ENCODE measurements at places on chromosomes 3 and 15.

DNA sequence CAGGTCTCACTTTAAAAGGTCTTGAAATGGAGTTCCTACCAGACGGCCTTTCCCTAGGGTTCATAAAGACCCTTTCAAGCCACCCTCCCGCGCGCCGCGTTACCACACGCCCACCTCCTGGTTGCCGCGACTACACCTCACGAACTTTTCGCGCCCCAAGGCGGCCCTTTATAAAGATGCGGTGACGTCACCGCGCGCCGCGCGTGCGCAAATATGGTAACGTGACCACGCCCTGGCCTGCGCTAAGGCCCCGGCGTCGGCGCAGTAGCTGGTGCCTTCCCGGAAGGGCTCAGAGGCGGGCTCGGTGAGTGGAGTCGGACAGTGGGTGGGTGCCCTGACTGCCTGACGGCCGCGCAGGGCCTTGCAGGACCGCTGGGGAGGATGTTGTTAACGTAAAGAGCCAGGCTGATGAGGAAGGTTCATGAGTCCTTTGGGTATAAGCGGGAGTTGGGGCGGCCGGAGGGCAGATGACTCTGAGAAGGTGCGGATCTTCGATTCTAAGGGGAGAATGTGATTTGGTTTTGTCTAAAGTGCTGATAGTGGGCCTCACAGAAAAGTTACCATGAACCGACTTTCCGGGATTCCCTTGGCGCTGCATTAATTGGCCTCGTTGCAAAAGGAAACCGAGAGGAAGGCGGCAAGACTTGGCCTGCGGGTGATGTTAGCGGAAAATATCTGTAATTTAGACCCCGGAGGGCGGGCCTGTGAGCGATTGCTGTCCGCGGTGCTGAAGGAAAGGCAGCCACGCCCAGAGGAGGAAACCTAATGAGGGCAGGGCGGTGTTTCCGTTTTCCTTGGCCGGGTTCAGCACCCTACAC, 54.4 kb downstream of the FEZF2 start:
- DNase-seq = peak; percentile 70

DNA sequence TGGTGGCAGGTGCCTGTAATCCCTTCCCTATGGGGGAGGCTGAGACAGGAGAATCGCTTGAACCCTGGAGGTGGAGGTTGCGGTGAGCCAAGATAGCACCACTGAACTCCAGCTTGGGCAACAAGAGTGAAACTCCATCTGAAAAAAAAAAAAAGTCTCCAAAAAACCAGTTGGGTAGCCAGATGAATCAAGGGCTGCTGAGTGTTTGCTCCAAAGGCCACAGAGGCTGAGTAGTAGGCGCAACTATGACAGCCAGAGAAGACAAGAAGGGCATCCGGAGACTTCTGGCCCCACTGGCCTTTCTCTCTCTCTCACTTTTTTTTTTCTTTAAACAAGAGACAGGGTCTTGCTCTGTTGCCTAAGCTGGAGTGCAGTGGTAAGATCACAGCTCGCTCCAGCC, 131.8 kb downstream of the SMAD6 start:
- DNase-seq = no peak

DNA sequence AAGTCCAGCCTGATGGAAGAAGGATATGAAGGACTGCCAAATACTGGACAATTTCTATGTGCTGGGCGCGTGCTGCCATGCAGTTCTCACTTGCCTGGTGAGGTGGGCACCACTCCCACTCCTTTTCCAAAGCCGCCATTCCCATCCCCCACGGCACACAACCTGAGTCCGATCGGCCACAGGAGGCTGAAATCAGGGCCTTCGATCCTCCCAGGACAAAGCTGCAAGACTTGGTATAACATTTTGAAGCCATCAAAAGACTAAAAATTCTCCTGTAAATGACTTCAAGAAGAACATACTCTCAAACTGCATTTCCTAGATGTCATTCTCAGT, 3.1 kb upstream of the MAP6D1 start:
- no peak for DNase-seq

DNA sequence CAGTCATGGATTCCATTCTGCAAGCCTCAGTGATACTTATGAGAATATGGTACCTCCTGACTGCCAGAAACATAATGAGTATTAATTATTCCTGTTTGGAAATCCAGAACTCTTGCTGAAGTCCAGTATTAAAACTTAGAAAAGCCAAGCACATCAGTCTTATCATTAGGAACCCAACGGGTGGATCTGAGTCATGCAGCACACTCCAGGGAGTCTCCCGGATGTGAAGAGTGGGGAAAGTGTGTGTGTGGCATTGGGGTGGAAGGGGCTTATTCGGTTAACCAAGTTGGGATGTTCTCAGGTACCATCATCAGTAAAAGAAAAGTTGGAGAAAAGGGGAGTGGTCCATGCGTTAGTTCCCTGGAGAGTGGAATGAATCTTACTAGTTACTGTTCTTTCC, 181.1 kb downstream of the PLCL2 start:
- no peak for DNase-seq

GRCh38 chr15:90866161-90866715, 2.1 kb upstream of the FURIN start:
- no peak for DNase-seq

DNA sequence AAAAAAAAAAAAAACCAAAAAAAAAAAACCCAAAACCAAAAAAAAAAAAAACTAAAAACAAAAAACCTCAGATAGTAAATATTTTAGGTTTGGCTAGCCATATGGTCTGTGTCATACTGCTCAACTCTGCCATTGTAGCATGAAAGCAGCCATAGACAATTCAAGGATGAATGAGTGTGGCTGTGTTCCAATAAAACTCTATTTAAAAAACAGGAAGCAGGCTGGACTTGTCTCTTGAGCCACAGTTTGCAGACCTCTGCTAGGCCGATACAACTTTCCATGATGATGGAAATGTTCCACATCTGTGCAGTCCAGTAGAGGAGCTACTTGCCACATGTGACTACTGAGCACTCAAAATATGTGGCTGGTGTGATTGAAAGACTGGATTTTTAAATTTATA, 11.1 kb downstream of the EFCAB12 start:
- DNase-seq = no peak

GRCh38 chr3:146524961-146525360, 19.4 kb downstream of the PLSCR1 start:
- no peak for DNase-seq

- DNase-seq = no peak
Measured at GRCh38 chr15:80081390-80081789, 21.9 kb downstream of the ZFAND6 start.

DNA sequence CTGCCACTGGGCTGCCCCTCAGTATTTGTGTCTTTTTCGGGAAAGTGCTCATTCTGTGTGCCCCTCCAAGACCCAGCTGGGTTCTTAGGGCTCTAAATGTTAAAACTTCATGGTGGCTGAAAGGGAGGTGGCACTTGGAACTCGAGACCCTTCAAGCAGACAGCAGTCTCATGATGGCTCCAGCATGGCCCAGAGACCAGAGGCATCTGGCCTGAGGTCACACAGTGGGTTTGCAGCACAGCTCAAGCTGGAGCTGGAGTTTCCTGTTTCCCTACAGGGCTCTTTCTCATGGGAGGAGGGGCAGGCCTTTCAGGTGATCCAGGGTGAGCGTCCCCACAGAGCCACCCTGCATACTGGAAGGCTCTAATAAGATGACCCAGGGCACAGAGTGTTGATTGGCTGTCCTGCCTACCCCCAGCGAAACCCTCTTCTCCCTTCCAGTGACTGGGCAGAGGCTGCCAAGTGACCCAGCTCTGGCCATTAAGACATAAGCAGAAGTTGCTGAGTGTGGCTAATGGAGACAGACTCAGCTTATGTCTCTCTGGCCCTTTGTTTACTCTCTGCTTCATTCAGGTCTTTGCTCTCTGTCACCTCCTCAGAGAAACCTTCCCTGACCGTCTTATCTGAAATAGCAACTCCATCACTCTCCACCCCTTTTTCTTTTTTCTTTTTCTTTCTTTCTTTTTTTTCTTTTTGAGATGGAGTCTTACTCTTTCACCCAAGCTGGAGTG, 166.6 kb upstream of the SMAD3 start:
- DNase-seq = no peak

- no peak for DNase-seq
Measured at GRCh38 chr3:60322298-60322856, 928.9 kb downstream of the FHIT start.

- DNase-seq = no peak
Measured at GRCh38 chr3:197137751-197138150, 108.1 kb upstream of the MELTF start.

- DNase-seq = no peak
Measured at GRCh38 chr3:155676252-155676981, 68.5 kb downstream of the PLCH1 start.

GRCh38 chr3:37237252-37237651, 62.9 kb upstream of the LRRFIP2 start:
- DNase-seq = no peak

- DNase-seq = no peak
Measured at GRCh38 chr3:38473229-38473628, 19.5 kb downstream of the ACVR2B start.

DNA sequence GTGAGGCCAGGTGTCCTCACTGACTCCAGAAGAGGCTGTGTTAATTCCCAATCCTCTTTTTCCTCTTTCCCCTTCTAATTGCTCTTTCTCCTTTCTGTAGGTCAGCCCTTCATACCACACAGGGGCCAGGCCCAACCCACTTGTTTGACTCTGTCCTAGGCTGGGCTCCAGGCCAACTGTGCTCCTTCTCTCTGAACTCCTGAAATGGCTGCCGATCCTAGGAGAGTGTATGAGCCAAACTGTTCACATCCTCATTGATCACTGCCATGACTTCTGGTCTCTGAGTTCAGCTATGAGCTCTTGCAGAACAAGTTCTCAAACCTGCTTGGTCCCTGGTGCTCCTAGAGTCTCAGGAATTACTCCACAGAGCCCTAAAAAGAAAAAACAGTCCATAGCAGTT, 145.1 kb downstream of the VGLL4 start:
- no peak for DNase-seq

DNA sequence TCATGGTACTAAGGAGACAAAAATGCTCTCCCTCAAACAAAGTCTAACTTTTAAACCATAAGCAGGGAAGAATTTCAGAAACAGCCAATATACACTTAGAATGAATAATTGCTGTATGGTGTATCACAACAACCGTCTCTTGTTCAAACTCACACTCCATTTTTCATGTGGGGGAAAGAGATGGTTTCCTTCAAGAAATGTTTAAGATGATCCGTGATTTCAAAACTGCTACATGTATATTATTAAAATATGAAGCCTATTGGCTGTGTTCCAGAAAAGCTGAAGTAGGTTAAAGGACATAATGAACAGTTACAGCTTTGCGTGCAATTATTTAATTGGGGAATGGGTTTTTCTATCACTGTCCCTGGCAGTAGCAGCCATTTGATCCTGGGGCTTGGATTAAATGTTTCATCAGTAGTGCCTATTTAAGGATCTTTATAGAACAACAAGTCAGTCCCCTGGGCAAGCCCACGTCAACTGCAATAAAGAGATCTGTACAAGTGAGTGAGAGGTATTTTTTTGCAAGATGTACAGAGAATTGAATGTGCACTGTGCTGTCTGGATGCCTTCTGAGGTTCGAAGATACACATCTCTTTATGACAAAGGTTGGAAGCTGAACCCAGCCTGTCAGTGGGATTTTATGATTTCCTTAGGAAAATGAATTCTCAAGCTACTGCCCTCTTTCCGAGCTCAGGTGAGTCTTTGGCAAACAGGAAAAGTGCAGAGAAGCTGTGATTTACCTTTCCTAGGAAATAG, 337.2 kb upstream of the RARB start:
- DNase-seq = no peak

- no peak for DNase-seq
Measured at GRCh38 chr3:20842594-20843436, 656.8 kb upstream of the SGO1 start.

- DNase-seq = no peak
Measured at GRCh38 chr15:76566276-76566675, 229.7 kb downstream of the ISL2 start.

DNA sequence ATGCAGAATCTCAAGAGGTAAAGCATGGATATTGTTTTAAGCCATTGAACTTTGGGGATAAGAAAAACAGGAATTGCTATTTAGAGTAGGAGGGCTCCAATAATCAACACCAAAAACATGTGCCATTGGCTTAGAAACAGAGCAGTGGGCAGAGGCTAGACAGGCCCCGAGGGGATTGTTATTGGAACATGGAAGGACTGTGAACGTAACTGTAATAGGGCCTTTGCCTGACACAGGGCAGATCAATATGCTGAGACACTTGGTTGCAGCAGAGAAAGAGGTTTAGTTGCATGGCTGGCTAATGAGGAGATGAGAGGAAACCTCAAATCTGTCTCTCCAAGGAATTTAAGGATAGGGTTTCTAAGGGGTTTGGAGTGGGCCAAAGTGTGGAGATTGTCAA, 36.9 kb upstream of the RAF1 start:
- no peak for DNase-seq

GRCh38 chr3:149231871-149232270, 10.2 kb upstream of the CP start:
- no peak for DNase-seq

DNA sequence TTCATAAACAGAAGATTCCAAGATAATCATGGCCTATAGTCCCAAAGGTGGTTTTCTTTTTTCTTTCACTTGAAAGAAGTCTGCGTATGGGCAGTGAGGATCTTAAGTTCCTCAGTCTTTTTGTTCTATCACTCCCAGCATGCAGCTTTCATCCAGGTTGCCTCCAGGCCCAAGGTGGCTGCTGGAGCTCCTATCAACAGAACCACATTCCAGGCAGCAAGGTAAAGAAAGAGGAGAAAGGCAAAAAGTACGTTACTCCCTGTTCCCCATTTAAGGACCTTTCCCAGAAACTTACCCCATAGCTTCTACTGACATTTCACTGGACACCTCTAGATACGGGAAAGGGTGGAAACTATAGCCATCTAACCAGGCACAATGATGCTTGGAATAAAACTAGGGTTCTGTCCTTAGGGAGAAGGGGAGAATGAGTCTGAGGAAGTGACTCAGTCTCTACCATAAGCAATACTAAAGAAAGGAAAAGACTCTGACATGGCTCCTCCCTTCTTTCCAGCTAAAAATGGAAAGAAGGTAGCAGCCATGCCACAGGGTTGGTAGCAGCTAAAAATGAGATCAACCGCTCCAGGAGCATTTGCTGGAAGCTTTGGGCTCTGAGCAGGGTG, 313.9 kb upstream of the NR2E3 start:
- no peak for DNase-seq

Data from stimulated activated CD4-positive, alpha-beta T cell treated with anti-CD3 and anti-CD28 coated beads, Interleukin-2, amount 100 ng/mL, for 24 hours (primary cell).